ENCODE measurements at places on chromosomes 11 and 22. TPM values are rescaled to one million over a fixed set of nuclear protein-coding genes. Genes with fewer than 3 reads are reported as not detected.

FGF4 gene
- total RNA-seq: not detected

EMID1 gene
- 15.2 TPM for total RNA-seq

PDHX gene
- total RNA-seq: 40.8 TPM

PKP3 gene
- total RNA-seq: 40.4 TPM

PC gene
- total RNA-seq: 12.7 TPM

SCUBE1 gene
- total RNA-seq: 36.0 TPM

HBB gene
- total RNA-seq: 338 TPM

DDX10 gene
- total RNA-seq: 18.3 TPM

C11orf54 gene
- 48.3 TPM for total RNA-seq

CARNS1 gene
- total RNA-seq: 2.7 TPM

TYMP gene
- total RNA-seq: 122 TPM

GAL3ST3 gene
- not detected for total RNA-seq

KRTAP5-11 gene
- not detected for total RNA-seq

DHCR7 gene
- total RNA-seq: 105 TPM

GLB1L3 gene
- total RNA-seq: 0.43 TPM

NCR3LG1 gene
- 5.6 TPM for total RNA-seq

MS4A14 gene
- total RNA-seq: 10.3 TPM

SCUBE2 gene
- 9.9 TPM for total RNA-seq

OR10A2 gene
- total RNA-seq: not detected

PGA5 gene
- total RNA-seq: not detected

CNGA4 gene
- total RNA-seq: not detected

RAB1B gene
- 138 TPM for total RNA-seq

C11orf21 gene
- 6.5 TPM for total RNA-seq

RCE1 gene
- total RNA-seq: 18.4 TPM

CALCA gene
- not detected for total RNA-seq

BCO2 gene
- 7.7 TPM for total RNA-seq

IFITM5 gene
- total RNA-seq: not detected

PARVG gene
- 65.9 TPM for total RNA-seq

OR10D3 gene
- total RNA-seq: not detected

GAS2 gene
- 1.7 TPM for total RNA-seq

BIRC3 gene
- total RNA-seq: 23.0 TPM

LRP4 gene
- total RNA-seq: 14.0 TPM

UPK3A gene
- not detected for total RNA-seq

SLC22A9 gene
- not detected for total RNA-seq

APOA4 gene
- total RNA-seq: not detected

AIFM3 gene
- 5.7 TPM for total RNA-seq

APOA1 gene
- total RNA-seq: 5.4 TPM

APOA5 gene
- total RNA-seq: not detected

PRRG4 gene
- total RNA-seq: 12.6 TPM

LYVE1 gene
- total RNA-seq: 108 TPM

GPHA2 gene
- not detected for total RNA-seq

C11orf16 gene
- not detected for total RNA-seq

P4HA3 gene
- 0.96 TPM for total RNA-seq

BIK gene
- total RNA-seq: 0.87 TPM

GVQW3 gene
- total RNA-seq: 2.0 TPM

CDC42EP2 gene
- 27.5 TPM for total RNA-seq

SLC17A6 gene
- total RNA-seq: not detected

Data from upper lobe of right lung (tissue), 1 donor.